ENCODE measurements at places on chromosomes 11 and 22. TPM values are rescaled to one million over a fixed set of nuclear protein-coding genes. Genes with fewer than 3 reads are reported as not detected.

HOATZ gene
- not detected for total RNA-seq

TRIM49 gene
- total RNA-seq = not detected

ANGPTL5 gene
- 0.77 TPM for total RNA-seq

TMEM86A gene
- 0.83 TPM for total RNA-seq

PATE2 gene
- total RNA-seq = not detected

MMP12 gene
- total RNA-seq = 0.83 TPM

TEX54 gene
- not detected for total RNA-seq

RFPL2 gene
- total RNA-seq = not detected

OPCML gene
- total RNA-seq = 0.99 TPM

OR51I1 gene
- total RNA-seq = 0.26 TPM

BEST1 gene
- total RNA-seq = 7.7 TPM
